Central memory CD8-positive, alpha-beta T cell (primary cell): ENCODE measurements at places on chromosomes 16 and 17.

DNA sequence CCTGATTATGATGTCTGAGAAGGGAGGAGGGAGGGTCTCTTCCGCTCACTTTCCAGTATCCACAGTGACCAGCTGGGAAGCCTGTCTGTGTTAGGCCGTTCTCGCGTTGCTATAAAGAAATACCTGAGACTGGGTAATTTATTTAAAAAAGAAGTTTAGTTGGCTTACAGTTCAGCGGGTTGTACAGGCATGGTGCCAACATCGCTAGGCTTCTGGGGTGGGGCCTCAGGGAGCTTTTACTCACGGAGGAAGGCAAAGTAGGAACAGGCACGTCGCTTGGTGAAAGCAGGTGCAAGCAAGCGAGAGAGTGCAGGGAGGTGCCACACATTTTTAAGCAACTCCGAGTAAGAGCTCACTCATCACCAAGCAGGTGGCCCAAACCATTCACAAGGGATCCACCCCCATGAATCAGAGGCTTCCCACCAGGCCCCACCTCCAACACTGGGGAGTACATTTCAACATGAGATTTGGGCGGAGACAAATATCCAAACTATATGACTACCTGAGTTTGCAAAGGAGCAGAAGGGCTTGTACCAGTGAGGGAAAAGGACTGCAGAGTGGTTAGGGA, 137.5 kb downstream of the CCDC182 start:
- DNase-seq = no peak

DNA sequence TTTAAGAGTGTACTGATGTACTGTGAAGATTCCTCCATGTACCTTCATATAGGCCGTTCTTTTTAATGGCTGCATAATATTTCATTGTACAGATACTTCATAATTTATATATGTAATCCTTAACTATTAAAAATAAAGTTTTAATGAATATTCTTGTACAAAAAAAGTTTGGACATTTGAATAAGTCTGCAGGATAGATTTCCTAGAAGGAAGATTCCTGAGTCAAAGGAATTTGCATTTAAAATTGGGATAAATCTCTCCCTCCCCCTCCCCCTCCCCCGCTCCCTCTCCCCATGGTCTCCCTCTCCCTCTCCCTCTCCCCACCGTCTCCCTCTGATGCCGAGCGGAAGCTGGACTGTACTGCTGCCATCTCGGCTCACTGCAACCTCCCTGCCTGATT, 15.6 kb upstream of the SLC13A2 start:
- DNase-seq = no peak

DNA sequence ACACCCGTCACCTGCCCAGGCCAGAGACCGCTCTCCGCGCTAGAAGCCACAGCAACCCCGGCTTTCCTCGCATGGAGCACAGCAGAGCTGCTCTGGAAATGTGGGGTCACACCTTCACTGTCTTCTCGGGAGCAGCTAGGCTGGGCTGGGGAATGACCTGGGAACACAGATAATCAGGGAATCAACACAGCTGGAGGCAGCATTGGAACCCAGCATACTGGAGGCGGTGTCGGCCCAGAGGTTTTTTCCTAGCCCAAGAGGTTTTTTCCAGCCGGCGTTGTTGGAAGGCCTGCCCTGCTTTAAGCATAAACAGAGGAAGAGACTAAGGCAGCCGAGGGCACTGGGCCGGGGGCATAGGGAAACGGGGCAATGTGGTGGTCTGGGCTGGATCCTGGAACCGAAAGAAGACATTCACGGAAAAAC, 791 bp upstream of the PLD6 start:
- no peak for DNase-seq

DNA sequence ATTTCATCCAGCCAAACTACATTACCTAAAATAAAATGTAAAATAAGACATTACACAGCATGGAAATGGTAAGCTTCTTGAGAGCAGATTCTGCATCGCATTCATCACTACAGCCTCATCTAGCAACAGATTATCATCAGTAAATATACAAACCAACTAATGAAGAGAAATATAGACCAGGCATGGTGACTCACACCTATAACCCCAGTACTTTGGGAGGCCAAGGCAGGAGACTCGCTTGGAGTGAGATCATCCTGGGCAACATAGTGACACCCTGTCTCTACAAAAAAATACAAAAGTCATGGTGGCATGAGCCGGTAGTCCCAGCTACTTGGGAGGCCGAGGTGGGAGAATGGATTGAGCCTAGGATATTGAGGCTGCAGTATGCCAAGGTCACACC, 19.9 kb downstream of the NCBP3 start:
- no peak for DNase-seq

DNA sequence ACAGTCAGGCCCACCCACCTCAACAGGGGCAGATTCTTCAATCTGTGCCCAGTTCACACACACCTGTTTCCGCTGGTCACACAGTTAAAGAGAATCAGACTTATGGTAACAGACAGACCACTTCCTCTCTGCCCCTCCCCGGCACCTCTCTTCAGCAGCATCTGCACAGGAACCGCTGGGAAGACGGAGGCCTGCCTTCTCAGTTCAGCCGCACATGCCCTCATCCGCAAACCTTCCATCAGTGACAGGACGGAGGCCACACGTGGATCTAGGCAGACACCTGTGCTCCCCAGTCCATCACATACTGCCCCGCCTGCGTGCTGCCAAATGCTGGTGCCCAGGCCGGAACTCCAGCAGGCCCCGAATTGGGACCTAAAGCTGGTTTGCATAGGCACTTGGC, 10.3 kb downstream of the PHB1 start:
- no peak for DNase-seq

GRCh38 chr16:4846901-4847773, at the start of the genes GLYR1 and UBN1:
Gene GLYR1 (minus strand): TSS chr16:4847288. CDS start chr16:4847265, 23 bp downstream.
Gene UBN1 (plus strand): TSS chr16:4847481. CDS start chr16:4852918, 5,437 bp downstream.
- DNase-seq = peak; percentile 98

GRCh38 chr16:53235851-53236250, 181.1 kb downstream of the CHD9 start:
- no peak for DNase-seq

- no peak for DNase-seq
Observed at GRCh38 chr16:24499193-24499814, 40.1 kb upstream of the RBBP6 start.

- DNase-seq = peak; percentile 54
Observed at GRCh38 chr17:35900708-35901480, 20.7 kb upstream of the CCL5 start.

- DNase-seq = no peak
Observed at GRCh38 chr16:75272097-75272551, 20.7 kb upstream of the BCAR1 start.

DNA sequence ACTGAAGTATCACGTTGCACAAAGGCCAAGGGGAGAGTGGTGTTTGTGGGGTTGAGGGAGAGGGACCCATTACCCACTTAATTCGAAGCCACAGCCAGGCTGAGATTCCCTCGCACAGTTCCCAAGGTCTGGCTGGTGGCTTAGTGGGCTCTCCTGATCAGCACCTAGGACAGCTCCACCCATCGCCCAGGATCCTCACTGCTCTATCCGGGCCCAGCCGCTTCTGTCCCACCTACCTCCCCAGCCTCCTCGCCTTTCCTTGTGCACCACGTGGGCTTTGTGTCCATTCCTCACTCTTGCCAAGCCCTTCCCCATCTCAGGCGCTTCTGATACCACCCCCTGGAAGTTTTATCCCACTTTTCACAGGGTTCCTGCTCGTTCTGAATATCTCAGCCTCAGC, 163.5 kb downstream of the CCT6B start:
- DNase-seq = no peak

DNA sequence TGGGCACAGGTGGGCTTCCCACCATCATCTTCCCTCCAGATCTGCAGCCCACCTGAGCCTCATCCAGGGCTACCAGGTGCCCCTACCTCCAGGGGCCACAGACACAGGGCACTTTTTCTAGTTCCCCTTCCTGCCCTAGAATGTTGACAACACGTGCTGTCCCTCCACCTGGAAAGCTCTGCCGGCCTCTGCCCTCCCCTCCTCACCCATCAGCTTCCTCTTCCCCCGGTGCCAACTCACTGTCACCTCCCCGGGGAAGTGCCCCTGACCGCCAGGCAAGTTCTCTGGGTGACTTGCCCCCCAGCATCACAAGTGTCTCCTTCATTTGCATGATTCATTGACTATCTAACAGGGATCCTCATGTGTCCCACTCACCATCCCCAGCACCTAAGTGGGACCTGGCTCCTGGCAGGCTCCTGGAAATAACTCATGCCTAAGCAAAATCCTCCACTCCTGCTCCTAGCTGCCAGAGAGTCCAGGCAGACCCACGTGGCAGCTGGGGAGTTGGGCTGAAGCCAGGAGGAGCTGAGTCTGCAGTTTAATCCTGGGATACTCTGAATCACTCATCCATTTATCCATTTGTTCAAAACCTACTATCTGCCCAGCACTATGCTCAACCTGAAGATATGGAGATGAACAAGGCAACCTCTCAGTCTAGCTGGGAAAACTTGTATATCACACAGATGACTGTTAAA, 304.4 kb downstream of the FOXL1 start:
- DNase-seq = no peak

GRCh38 chr17:22514767-22515320, 822.5 kb downstream of the KCNJ18 start:
- DNase-seq = no peak

DNA sequence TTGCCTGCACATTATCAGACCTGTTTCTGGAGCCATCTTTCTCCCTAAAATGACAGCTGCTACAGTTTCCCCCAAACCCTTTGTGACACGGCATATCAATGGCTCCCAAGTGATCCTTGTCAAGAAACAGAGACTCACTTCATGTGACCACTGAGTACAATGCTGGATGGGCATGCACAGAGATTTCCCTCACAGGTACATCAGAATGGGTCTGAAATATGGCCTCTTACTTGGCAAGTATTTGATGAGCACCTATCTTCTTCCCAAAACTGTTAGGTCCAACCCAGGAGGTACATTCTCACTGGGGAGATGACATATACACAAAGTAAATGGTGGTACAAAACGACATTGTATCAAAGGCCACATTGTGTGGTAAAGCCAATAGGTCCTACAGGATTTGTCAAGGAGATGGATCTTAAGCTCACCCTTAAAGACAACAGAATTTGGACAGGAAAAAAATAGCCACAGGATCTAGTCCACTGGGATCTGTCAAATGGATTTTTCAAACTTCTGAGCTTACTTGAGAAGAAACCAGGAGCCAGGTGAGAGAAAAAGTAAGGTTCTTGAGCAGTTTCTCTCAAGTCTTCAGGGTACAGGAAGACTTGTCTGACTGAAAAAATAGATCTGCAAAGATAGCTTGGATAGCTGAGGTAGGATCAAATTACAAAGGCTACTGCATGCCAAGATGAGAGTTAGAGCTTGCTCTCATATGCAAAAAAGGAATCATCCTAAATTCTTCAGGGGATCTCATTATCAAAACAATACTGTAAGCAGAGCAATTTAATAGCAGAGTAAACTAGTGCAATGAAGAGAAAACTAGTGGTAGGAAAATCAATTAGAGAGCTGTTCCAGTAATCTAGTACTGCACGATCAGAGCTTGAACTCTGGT, 28.8 kb downstream of the RNF43 start:
- no peak for DNase-seq

DNA sequence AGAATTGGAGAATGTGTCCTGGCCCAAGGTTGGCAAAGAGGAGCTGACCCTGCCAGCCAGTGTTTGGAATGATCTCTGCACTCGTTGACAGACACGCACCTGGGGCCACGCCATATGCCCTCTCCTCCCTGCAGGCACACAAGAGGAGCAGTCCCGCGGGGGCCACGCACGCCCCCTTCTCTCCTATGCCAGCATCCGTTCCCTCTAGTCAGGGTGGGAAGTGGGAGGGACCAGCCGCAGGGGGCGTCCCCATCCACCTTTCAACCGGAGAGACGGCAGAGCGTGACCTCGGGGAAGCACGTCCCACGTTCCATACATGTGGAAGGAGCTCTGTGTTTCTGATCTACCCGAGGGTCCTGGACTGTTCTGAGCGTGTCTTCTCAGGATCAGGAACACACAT, 86.9 kb upstream of the ZNF750 start:
- no peak for DNase-seq

- peak; percentile 12 for DNase-seq
Observed at GRCh38 chr17:2690165-2691068, 21.1 kb downstream of the CLUH start.

GRCh38 chr16:89498839-89499238, 8.5 kb upstream of the ANKRD11 start:
- no peak for DNase-seq

DNA sequence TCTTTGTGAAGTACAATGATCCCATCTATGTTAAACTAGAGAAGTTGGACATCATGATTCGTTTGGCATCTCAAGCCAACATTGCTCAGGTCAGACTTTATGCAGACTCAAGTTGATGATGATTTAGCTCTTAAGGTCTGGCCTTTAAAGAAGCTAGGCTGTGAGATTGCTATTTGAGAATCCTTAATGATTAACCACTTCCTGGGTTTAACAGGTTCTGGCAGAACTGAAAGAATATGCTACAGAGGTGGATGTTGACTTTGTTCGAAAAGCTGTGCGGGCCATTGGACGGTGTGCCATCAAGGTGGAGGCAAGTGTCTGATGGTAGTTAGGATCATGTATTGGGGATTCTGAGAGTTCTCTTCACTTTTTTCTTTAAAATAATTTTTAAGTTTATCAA, 40.3 kb downstream of the AP2B1 start:
- no peak for DNase-seq

GRCh38 chr16:81410643-81411293, 33.8 kb upstream of the CMIP start:
- DNase-seq = no peak

DNA sequence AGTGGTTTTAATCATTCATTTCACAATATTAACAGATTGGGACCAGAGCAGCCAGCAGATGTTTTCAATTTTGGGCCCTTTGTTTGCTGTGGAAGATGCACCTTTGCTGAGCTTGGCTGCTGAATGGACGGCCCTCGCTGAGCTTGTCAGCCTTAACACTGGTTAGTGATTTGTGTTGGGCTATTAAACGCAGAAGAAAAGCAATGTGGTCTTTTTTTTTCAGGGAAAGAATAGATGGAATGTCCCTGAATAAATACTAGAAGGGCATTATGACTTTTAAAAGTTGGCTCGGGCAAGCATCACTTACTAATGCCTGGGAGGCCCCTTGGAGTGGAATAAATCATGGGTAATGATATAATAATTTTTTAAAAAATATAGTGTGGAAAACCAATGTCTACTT, 297.0 kb downstream of the MAP2K6 start:
- DNase-seq = no peak

DNA sequence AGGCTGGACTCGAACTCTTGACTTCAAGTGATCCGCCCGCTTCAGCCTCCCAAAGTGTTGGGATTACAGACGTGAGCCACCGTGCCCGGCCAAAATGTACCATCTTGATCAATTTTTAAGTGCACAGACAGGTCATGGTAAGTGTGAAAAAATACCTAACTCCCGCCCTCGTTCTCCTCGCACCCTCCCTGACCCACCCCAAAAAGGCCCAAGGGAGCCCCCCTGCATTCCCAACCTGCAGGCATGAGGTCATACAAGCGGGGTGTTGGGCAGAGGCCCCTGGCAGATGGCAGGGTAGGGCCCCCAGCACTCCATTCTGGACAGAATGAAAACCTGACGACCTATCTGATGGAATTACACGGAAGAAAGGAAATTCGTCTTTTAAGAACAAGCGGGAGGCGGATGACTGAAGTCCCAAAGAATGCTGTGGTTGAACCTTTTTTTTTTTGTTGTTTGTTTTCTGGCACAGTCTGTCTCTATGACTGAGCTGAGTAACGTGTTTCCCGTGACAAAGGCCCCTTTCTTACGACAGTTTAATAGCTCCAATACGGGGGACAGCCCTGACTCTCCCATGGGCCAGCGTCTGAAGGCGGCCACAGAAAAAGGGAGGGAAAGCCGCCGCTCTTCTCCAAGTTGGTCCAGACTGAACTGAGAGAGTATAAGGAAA, 376.4 kb downstream of the SLC39A11 start:
- no peak for DNase-seq
